ENCODE measurements at places on chromosomes 2 and 18. TPM values are rescaled to one million over a fixed set of nuclear protein-coding genes. Genes with fewer than 3 reads are reported as not detected.

DNA sequence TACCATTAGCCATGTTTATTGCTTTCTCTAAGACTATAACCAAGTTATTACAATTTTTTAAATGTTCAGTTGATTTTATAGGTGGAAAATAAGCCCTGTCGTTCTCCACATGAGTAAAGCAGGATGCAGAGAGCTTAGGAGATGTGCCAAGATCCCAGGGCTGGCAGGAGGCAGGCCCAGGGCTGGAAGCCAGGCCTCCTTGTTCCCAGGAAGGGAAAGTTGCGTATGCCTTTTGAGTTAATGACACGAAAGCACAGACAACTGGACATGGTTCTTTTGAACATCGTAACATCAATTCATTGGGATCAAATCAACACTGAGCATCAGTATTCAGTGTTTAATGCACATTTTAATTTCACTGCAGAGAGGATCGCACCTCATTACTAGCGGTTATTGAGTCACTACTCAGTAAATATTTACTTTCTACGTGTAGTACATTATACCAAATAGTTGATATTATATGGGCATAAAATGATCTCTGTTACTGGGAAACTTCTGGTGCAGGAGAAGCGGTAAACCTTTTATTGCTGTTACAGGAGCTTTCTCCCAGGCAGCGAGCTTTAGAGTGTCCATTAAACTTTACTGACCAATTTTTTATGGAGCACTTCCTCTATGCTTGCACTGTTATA, 60.0 kb downstream of the RNF144A start:
- H3K4me1 ChIP-seq = no peaks in the 10 kb centered on the region
- H3K4me3 ChIP-seq = no peak overlapping the region
- DNase-seq = no peak
- peaks cover 27% of the 10 kb centered on the region for H3K36me3 ChIP-seq

- H3K27ac ChIP-seq = no peak overlapping the region
- H3K4me3 ChIP-seq = no peak overlapping the region
- no peaks in the 10 kb centered on the region for H3K36me3 ChIP-seq
- peaks cover 3% of the 10 kb centered on the region for H3K27me3 ChIP-seq
- no peaks in the 10 kb centered on the region for H3K4me1 ChIP-seq
- DNase-seq = no peak
Observed at GRCh38 chr2:25090801-25091200, 48.9 kb downstream of the EFR3B start.

The TWSG1 gene
- total RNA-seq = 11.3 TPM

- DNase-seq = peak; percentile 9
- no peak within 1 kb of the TSS for H3K27ac ChIP-seq
- H3K4me1 ChIP-seq = no peaks in the 10 kb centered on the region
- peaks cover 3% of the 10 kb centered on the region for H3K27me3 ChIP-seq
- no peak within 1 kb of the TSS for H3K4me3 ChIP-seq
Observed at GRCh38 chr2:185738679-185739472, at the start of gene FSIP2. TSS of gene FSIP2 (plus strand) at chr2:185738804. CDS start at chr2:185738895, 91 bp downstream.

The TMEM18 gene
- total RNA-seq = 23.3 TPM

The CMPK2 gene
- total RNA-seq = 7.4 TPM
